ENCODE measurements at places on chromosomes 1 and 21. TPM values are rescaled to one million over a fixed set of nuclear protein-coding genes. Genes with fewer than 3 reads are reported as not detected.

GRCh38 chr1:107724648-107725047, 240.3 kb downstream of the VAV3 start:
- no peak for DNase-seq

DNA sequence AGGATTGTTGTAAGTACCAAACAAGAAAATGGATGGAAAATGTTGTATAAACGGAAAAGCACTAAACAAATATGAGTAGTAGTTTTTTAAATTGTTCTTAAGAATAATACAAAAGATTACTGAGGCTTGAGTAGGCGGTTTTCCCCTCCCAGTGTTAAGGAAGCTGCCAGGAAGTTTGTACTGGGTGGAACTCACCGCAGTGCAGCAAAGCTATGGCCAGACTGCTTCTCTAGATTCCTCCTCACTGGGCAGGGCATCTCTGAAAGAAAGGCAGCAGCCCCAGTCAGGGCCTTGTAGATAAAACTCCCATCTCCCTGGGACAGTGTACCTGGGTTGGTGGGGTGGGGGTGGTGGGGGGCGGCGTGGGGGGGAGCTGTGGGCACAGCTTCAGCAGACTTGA, 58.7 kb downstream of the XCL2 start:
- DNase-seq: no peak

DNA sequence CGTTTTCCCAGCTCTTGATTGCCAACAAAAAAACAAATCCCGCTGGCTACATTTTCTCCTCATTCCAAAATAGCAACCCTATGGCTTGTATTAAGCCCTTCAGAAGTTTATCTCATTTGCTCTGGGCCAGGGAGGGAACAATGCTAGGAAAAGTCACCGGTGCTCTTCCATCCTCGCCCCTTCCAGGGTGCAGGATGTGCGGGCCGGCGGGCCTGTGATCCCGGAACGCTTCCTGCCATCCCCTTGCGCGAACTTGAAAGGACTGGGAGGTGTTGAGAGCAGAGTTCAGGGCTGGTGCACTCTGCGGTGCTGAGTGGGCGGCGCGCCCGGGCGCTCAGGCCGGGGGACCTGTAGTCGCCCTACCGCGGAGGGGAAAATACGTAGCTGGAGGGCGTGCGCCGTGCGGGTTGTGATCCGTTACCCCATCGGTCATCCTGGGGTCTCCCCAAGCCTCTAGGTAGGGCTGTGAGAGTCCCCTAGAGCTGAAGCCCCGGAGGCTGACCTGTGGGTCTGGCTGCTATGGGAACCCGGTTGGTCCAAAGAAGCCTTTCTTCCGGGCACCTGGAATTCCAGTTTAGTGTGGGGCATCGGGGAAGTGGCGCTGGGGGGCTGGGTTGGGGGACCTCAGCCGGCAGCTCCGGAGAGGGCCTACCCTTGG, 13.1 kb downstream of the NR5A2 start:
- peak; percentile 33 for DNase-seq

- no peak for DNase-seq
Measured at GRCh38 chr1:15799928-15800835, 7.3 kb downstream of the UQCRHL start.

GRCh38 chr1:109256971-109257681, 7.8 kb downstream of the CELSR2 start:
- DNase-seq: no peak

GRCh38 chr1:181064011-181064623, 24.4 kb upstream of the IER5 start:
- no peak for DNase-seq

- DNase-seq: peak; percentile 70
Measured at GRCh38 chr1:40981691-40982448, 2.4 kb downstream of the CTPS1 start.

DNA sequence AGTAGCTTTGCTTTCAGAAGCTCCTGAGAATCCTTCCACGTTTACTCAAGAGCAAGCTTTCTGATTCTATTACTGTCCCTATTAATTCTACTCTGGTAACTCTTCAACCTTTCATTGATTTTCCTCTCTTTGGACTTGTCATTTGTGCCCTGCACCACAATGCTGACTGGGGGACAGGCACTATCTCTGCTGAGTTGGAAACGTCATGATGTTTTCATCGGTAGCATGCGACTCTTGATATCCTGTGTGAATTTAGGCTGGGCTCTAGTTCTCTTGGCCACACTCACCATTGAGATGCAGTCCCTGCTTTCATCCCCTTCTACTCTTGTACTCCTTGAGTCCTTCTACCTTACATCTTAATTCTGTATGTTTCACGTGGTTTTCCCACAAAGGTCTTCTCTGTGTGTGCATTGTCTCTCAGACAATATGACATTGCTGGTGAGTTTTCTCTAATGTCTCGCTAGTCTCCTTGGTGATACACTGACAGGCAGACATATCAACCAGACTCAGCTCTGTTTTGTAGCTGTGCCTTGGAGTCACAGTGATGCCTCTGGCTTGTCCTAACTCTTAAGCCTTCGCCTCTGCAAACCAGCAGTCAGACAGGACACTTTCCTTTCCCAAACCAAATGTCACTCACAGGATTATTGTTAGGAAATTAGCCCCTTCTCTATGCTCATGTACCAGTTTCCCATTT, 223.6 kb upstream of the ADGRL2 start:
- DNase-seq: no peak

The MED8 gene
- 35.5 TPM for total RNA-seq

The FCGR3A gene
- 33.3 TPM for total RNA-seq
